Sigmoid colon (tissue), 7 donors: ENCODE measurements at places on chromosomes 2 and 18. TPM values are rescaled to one million over a fixed set of nuclear protein-coding genes. Genes with fewer than 3 reads are reported as not detected.

Gene SH2D6
- total RNA-seq: not detected

Gene LRP2
- total RNA-seq: 1.9 TPM

Gene TTLL4
- total RNA-seq: 11.4 TPM

DNA sequence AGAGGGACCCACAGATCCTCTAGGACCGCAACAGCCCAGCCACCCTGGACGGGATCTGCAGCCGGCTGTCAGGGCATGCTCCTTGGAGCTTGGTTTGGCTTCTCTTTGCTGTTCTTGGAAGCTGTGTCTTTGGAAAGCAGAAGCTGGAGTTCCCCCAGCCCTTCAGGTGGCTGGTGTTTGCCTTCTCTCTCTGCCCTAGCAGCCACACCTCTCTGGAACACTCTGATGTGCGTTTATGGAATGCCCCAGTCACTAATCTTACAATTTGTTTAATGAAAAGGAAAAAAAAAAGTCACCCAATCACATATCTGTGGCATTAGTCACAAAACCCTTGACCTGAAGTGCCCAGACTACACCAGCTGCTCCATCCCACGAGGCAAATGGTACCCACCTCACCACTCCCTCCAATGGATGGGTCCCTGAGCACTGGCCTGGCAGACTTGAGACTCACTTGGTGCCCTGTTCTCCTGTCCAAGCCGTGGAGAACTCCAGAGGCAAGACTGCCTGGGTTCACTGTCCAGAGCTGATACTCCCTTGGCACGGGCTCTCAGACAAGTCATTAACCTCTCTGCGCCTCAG lies 70.2 kb upstream of the DAPL1 start:
- no peak overlapping the region for H3K27ac ChIP-seq
- H3K27me3 ChIP-seq: no peaks in the 10 kb centered on the region
- DNase-seq: no peak
- H3K4me3 ChIP-seq: no peak overlapping the region
- no peaks in the 10 kb centered on the region for H3K4me1 ChIP-seq

- H3K4me3 ChIP-seq: no peak overlapping the region
- DNase-seq: no peak
- H3K4me1 ChIP-seq: peaks cover 4% of the 10 kb centered on the region
- H3K36me3 ChIP-seq: no peaks in the 10 kb centered on the region
- peaks cover under 1% of the 10 kb centered on the region for H3K27me3 ChIP-seq
Observed at GRCh38 chr18:57466745-57467409, 31.7 kb downstream of the ONECUT2 start.

Gene SERPINB13
- not detected for total RNA-seq

Gene LYPD1
- 2.7 TPM for total RNA-seq

Gene PLGLB2
- total RNA-seq: 3.6 TPM

Gene MROH2A
- not detected for total RNA-seq

Gene VWA3B
- not detected for total RNA-seq

Gene DTNB
- total RNA-seq: 5.6 TPM

Gene DSG1
- not detected for total RNA-seq

Gene OR6B2
- total RNA-seq: not detected

GRCh38 chr2:216698895-216699294 lies 3.5 kb upstream of the IGFBP5 start:
- no peaks in the 10 kb centered on the region for H3K4me1 ChIP-seq
- H3K36me3 ChIP-seq: no peaks in the 10 kb centered on the region

GRCh38 chr2:102002228-102002627 lies 10.5 kb downstream of the IL1R2 start:
- no peaks in the 10 kb centered on the region for H3K27me3 ChIP-seq
- no peak overlapping the region for H3K4me3 ChIP-seq
- no peaks in the 10 kb centered on the region for H3K4me1 ChIP-seq
- no peak overlapping the region for H3K27ac ChIP-seq

Gene KIAA2012
- 0.16 TPM for total RNA-seq

Gene SPC25
- total RNA-seq: not detected

Gene MYO3B
- not detected for total RNA-seq

DNA sequence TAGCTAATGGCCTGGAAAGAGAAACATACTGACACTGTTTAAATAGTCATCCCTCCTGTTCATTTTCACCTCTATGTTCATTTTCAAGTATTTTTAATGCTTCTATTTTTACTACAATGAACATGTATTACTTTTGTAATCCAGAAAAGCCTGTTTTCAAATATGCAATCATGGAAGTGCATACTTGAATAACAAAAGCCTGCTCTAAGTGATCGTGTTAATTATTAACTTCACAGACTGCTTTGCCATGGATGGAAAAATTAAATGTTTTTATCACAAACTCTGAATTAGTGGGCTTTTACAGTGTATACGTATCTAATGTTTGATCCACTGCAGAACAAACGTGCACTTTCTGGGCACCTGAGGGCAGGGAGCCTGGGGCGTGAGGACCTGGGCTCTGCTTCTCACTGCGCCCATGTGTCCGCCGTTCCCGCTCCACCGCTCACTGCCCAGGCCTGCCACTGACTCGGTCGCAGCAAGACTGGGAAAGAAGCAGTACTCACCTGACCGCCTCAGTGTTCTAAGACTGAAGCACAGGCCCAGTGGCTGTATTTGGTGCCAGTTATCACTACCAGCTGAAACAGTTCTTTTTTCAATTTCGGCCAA lies 80.6 kb downstream of the UXS1 start:
- H3K27me3 ChIP-seq: no peaks in the 10 kb centered on the region
- no peak overlapping the region for H3K4me3 ChIP-seq
- DNase-seq: no peak
- H3K36me3 ChIP-seq: peaks cover 7% of the 10 kb centered on the region
- H3K4me1 ChIP-seq: peaks cover 14% of the 10 kb centered on the region

Gene RIT2
- not detected for total RNA-seq

GRCh38 chr2:192124571-192124970 lies 70.2 kb downstream of the TMEFF2 start:
- H3K27me3 ChIP-seq: no peaks in the 10 kb centered on the region
- H3K4me3 ChIP-seq: no peak overlapping the region
- H3K27ac ChIP-seq: peak overlapping the region; percentile 0

- H3K4me3 ChIP-seq: no peak overlapping the region
- no peaks in the 10 kb centered on the region for H3K4me1 ChIP-seq
- H3K27ac ChIP-seq: no peak overlapping the region
- no peaks in the 10 kb centered on the region for H3K27me3 ChIP-seq
- H3K36me3 ChIP-seq: no peaks in the 10 kb centered on the region
- DNase-seq: no peak
Observed at GRCh38 chr2:105712166-105712915, 32.4 kb upstream of the NCK2 start.

- H3K27ac ChIP-seq: peak overlapping the region; percentile 47
- no peaks in the 10 kb centered on the region for H3K36me3 ChIP-seq
- peaks cover 85% of the 10 kb centered on the region for H3K4me1 ChIP-seq
- no peak overlapping the region for H3K4me3 ChIP-seq
- no peaks in the 10 kb centered on the region for H3K27me3 ChIP-seq
Observed at GRCh38 chr2:36407413-36407812, 51.8 kb downstream of the CRIM1 start.

DNA sequence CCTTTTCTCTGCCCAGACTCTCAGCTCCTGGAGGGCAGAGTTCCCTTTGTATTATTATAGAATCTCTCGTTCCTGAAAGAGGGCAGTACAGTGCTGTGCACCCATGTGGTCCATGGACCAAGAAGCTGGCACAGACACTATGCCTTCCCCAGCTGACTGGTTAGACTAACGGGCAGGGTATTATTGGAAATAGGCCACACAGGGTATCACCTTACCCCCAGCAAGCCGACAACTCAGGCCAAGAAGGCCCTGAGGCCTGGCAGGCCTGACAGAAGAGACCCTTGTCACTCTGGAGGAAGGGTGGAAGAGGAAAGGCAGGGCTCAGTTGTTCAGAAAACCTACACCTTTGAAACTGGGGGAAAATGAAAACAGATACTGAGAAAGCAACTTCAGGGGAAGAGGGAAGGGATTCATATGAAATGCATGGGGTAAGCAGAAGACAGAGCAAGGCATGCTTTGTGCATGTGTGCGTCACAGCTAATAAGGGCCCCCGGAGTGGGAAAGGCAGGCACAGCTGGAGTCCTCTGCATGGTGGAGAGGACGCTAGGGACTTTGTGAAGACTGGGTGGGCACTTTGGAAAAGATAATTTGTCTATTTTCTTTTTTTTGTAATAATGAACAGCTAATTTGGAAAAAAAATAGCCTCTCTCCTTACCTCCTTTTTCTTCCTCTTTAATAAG lies 476.8 kb upstream of the CELF4 start:
- no peaks in the 10 kb centered on the region for H3K4me1 ChIP-seq
- no peak for DNase-seq
- no peaks in the 10 kb centered on the region for H3K27me3 ChIP-seq
- no peak overlapping the region for H3K4me3 ChIP-seq

Gene HRH4
- not detected for total RNA-seq

GRCh38 chr2:173254659-173255058 lies 100.0 kb upstream of the CDCA7 start:
- DNase-seq: no peak
- H3K4me1 ChIP-seq: no peaks in the 10 kb centered on the region
- H3K4me3 ChIP-seq: no peak overlapping the region
- H3K27ac ChIP-seq: no peak overlapping the region
- no peaks in the 10 kb centered on the region for H3K36me3 ChIP-seq
